A549 treated with Hydrocortisone at 1 μM for 4 hours (cell line): ENCODE measurements at places on chromosomes 6 and 20. TPM values are rescaled to one million over a fixed set of nuclear protein-coding genes. Genes with fewer than 3 reads are reported as not detected.

The INSM1 gene
- not detected in 5 replicates for total RNA-seq

The TNXB gene
- total RNA-seq, result 0.32 to 0.66 TPM (median 0.52 TPM) in 5 replicates

The GPLD1 gene
- 0.71 to 1.4 TPM (median 1.1 TPM) in 5 replicates for total RNA-seq

The FNDC1 gene
- 0.06 to 0.08 TPM (median 0.08 TPM) in 5 replicates for total RNA-seq

The ID1 gene
- 338 to 530 TPM (median 447 TPM) in 5 replicates for total RNA-seq

The RNF182 gene
- 2.9 to 4.1 TPM (median 3.2 TPM) in 5 replicates for total RNA-seq

The TRIM10 gene
- total RNA-seq, result not detected in 5 replicates

The NHLRC1 gene
- total RNA-seq, result 1.3 to 2.0 TPM (median 1.8 TPM) in 5 replicates

The GPR6 gene
- total RNA-seq, result not detected in 5 replicates
